Epithelial cell of proximal tubule (primary cell): ENCODE measurements at places on chromosomes 6 and 20.
A peak's percentile ranks its signal among the peaks of the same experiment; 100 is the strongest.

DNA sequence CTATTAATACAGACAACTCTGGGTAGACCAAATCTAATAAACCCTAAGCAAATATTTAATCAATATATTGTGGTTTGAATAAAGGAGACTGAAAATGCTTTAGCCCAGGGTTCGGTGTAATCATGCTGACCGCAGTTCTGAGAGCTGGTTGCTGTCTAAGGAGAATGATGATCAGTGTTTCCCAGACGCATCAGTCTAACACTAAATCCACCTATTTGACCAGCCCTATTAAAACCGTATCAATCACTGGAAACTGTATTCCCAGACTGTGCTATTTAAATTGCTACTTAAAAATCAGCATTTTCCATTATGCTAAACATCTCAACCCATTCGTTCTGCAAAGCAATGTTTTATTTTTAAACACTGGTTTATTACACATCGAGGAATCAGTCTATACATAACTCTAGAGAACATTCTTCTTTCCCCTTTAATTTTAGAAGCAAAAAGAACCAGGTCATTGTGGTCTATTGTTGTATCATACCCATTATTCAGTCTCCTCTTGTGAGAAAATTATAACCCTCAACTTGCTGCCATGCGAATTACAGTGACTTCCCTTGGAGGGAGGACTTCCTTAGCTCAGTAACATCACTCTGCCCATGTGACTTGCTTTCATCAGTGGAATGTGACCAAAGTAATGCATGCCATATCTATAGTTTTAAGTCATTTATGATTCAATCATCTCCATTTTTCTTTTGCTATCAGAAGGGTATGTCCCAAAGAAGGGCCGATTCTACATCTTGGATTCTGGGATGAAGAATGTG, 515.2 kb upstream of the JAG1 start:
- DNase-seq, result no peak

- DNase-seq, result no peak
Observed at GRCh38 chr20:2914160-2914559, 40.9 kb downstream of the PTPRA start.

DNA sequence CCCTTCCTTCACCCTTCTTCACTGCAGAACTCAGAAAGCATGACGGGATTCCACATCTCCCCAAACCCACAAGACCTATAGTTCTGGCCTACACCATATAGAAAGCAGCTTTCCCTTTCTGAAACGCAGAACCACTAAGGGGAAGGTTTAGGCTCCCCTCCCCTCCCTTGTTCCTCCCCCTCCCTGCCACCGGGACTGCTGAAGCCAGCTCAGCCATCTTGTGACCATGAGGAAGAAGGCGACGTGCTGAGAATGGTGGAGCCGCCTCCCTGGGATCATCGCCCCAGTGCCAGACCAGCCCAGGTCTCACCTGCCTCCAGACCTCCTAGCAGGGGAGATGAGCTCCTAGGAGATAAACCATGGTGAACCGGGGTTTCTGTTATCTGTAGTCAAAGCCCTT, 19.6 kb downstream of the SERPINB6 start:
- no peak for DNase-seq

DNA sequence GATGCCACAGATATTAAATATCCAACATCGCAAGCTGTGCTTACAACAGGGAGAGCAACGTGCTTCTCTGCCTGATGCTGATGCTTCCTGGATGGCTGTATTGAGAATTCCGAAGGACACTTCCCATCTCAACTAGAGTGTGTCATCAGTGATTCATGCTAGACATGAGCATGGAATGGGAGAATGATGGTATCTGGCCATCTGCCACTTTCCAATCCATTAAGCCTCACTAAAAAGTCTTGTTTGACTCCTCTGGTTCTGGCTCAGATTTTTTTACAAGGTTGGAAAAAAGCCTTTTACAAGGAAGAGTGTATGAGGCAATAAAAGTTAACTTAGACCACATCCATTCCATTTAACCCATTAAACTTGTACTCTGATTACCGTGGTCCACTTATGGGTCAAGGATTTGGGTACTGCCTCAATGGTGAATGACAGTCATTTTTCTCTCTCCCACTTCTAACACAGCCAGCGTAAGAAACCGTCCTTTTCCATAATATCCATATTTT, 265.3 kb downstream of the UST start:
- peak; percentile 80 for DNase-seq

DNA sequence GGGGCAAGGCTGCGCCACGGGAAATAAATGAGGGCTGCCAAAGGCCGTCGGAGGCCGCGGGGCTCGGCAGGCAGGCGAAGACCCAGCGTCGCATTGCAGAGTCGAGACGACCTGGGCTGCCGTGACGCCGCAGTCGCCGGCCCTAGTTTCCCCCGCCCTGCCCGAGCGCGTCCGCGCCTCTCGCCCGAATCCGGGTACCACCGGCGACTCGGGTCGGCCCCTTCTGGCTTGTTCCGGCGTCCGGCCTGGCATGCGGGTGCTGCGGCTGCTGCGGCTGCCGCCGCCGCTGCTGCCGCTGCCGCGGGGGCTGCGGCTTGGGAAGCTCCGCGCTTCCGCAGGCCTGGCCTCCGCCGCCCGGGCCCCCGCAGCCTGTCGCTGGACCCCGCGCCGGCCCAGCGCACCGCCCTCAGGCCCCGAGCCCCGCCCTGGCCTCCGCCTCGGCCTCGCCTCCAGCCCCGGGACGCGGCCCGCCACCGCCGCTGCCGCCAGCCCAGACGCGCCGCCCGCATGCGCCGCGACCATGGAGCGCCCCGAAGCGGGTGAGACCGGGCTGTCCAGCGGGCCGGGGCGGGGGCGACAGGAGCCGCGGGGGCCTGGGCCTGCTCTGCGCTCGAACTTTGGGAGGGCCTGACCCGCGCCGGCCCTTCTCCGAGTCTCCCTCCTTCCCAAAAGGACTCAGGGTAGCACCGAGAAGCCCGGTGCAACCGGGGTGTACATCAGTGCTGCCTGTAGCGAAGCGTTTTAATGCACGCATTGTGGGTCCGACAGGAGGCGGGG, at the start of gene AKAP7:
Gene AKAP7 (plus strand): TSS at position 224 of the 777 bp plus-strand sequence. CDS start 297 bp downstream, at position 521.
- DNase-seq, result no peak
